ENCODE measurements at places on chromosomes 16 and 17. TPM values are rescaled to one million over a fixed set of nuclear protein-coding genes. Genes with fewer than 3 reads are reported as not detected.

GRCh38 chr17:35683591-35683990 lies 47.8 kb upstream of the RASL10B start:
- no peak for DNase-seq

DNA sequence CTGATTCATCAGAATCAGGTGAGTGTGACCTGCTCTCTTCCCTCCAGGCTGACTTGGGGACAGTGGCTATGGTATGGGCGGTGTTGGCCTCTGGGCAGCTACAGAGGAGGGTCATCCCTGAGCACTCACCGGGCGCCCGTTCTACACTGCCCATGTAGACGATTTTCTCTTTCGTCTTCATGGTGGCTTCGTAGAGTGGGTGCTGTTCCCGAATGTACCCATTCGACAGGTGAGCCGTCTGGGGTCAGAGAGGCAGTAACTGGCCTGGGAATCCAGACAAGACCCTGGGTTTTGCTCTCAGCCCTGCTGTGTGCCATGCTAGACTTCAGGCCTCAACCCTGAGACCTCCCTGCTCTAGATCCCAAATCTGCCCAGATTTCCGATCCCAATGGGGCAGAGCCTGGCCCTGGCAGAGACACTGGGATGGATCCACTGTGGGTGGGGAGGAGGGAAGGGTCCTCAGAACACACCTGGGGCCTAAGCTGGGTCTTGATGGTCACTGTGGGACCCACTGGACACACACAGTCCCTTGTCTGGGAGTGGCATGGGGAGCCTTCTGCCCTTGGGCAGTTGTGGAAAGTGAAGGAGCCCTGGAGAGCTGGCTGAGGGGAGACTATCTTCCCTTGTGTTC lies 13.2 kb downstream of the USP6 start:
- DNase-seq = no peak

DNA sequence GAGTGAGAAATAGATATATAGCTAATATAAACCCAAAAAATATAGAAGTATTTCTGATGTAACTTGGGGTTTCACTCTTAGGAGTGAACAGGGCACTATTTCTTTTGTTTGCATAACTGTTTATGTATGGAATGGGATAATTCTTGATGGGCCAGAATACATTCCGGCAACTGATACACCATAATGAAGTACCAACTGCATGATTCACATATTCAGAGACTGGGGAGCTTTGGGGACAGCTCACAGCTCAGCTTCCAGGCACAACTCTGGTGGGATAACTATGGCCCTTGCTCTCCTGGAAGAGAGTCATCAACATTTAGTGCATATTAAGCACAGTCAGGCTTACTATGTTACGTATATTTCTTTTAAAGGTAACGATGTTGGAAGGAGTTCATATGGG lies 42.1 kb upstream of the ADCY7 start:
- DNase-seq = no peak

DNA sequence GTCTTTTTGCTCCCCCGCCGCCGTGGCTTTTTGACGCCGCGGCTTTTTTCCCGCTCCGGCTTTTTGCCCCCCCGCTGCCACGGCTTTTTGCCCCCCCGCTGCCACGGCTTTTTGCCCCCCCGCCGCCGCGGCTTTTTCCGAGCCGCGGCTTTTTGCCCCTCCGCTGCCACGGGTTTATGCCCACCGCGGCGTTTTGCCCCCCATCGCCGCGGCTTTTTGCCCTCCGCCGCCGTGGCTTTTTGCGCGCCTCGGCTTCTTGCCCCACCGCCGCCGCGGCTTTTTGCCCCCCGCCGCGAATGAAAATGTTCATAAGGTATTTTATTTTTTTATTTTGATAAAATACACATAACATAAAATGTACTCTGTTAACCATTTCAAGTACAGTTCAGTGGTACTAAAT lies 527.2 kb upstream of the WSB1 start:
- DNase-seq = no peak

DNA sequence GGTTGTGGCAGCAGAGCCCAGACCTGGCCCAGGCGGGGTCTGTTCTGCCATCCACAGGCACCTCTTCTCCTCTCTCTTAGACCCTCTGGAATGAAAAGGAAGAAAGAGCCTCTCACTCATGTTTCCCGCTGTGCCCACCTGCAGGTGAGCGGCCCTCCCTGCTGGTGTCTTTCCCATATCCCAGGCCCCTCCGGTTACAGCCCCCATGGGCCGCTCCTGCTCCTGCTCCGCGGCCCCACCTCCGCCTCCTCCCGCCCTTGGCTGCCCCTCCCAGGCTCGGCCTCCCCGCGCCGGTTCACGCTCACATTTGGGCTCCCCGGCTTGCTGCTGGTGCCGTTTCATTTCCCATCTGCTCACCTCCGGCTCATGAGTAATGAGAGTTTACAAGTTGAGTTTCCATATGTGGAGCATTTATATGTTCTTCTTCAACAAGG lies 98.7 kb upstream of the SDK2 start:
- no peak for DNase-seq

C16orf92 gene
- total RNA-seq = not detected
